Stimulated activated CD4-positive, alpha-beta T cell treated with anti-CD3 and anti-CD28 coated beads, Interleukin-12 subunit alpha, Interleukin-12 subunit beta, amount 100 ng/mL, for 4 hours (primary cell): ENCODE measurements at places on chromosomes 3 and 15.

GRCh38 chr3:88398581-88398980, 248.8 kb downstream of the C3orf38 start:
- DNase-seq = no peak

GRCh38 chr3:152491922-152492321, 223.2 kb downstream of the MBNL1 start:
- no peak for DNase-seq

GRCh38 chr15:82699726-82700125, 9.9 kb downstream of the AP3B2 start:
- DNase-seq = no peak

DNA sequence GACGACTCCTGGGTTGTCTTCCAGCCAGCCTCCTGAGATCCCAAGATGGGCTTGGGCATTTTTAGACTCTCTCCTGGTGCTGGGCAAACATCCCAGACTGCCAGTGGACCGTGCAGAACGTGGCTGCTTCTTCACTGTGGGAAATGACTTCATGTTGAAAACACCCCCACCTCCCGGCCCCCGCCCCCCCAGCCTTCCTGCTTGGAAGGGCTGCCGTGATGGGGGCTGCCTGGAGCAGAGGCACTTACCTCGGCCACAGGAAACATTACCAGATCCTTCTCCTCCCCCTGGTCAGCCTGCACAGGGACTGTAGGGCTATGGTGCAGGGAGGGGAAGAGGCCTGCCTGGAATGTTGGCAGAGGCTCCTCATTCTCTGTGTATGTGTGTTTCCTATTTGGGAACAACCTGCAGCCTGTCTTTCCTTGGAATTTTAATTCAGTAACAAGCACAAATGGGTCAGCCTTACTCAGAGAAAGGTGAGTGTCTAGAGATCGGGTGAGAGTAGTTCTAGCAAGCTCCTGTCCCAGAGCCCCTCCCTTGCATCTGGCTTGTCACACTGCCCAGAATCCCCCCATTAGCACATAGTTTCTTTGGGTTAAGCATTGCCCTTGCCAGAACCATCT, 90.8 kb downstream of the ANP32A start:
- no peak for DNase-seq

DNA sequence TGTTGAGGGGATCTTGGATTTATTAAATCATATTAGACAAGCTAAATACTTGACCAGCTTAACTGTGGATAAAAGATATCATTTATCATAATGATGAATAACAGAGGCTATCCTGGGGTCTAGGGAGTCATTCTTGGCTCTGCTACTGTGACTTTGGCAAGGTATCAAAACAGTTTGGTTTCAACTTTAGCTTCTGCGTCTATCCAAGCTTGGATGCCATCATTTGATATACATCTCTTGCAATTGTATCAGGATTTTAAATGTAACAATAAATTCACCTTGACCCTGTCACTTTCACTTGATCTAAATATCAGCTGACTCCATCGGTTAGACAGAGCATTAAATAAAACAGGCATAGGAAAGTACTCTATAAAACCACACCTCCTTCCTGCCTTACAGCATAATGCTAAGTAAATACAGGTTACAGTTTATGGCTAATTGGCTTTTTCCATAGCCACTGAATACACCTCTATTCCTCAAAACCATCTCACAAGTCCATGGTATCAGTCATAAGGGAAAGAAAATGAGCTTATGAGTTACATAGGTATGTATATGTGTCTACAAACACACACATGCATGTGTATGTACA, 262.9 kb downstream of the CTNNB1 start:
- no peak for DNase-seq
